ENCODE measurements at places on chromosomes 13 and 19.

DNA sequence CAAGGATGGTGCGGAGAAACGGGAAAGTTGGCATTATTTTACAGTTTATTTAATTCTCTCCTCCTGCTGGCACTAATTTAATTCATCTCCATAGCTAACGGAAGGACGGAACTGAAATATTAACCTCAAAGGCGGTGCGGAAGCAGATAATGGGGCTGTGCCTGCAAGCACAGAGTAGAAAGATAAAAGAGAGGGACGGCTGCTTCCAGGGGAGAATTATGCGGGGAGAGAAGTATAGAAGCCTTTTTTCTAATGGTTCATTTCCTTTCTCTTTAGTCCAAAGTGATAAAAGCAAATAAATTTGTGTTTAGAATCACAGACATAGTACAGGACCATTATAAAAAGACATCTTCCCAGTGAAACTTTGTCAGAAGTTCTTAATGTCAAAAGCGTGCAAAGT lies 34.5 kb upstream of the UQCRFS1 start:
- no peak for DNase-seq
- no peak overlapping the region for H3K4me3 ChIP-seq
- peaks cover 5% of the 10 kb centered on the region for H3K36me3 ChIP-seq

DNA sequence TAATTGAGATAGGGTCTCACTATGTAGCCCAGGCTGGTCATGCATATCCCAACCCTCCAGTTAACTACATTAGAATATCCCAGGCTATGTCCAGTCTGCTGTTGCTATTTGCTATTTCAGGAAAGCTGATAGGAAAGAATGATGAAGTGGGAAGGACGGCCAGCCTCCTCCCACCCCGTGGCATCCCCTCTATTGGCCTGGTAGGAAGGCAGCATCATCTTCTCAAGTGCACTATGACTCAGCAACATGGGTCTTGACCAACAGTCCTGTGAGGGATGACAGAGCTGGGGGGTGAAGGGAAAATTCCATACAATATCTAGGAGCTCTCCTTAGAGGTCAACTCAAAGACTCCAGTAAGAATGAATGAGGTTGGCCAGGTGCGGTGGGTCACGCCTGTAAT lies 48.0 kb upstream of the ABCC4 start:
- peaks cover 16% of the 10 kb centered on the region for H3K27me3 ChIP-seq
- DNase-seq = no peak
- no peaks in the 10 kb centered on the region for H3K4me1 ChIP-seq

DNA sequence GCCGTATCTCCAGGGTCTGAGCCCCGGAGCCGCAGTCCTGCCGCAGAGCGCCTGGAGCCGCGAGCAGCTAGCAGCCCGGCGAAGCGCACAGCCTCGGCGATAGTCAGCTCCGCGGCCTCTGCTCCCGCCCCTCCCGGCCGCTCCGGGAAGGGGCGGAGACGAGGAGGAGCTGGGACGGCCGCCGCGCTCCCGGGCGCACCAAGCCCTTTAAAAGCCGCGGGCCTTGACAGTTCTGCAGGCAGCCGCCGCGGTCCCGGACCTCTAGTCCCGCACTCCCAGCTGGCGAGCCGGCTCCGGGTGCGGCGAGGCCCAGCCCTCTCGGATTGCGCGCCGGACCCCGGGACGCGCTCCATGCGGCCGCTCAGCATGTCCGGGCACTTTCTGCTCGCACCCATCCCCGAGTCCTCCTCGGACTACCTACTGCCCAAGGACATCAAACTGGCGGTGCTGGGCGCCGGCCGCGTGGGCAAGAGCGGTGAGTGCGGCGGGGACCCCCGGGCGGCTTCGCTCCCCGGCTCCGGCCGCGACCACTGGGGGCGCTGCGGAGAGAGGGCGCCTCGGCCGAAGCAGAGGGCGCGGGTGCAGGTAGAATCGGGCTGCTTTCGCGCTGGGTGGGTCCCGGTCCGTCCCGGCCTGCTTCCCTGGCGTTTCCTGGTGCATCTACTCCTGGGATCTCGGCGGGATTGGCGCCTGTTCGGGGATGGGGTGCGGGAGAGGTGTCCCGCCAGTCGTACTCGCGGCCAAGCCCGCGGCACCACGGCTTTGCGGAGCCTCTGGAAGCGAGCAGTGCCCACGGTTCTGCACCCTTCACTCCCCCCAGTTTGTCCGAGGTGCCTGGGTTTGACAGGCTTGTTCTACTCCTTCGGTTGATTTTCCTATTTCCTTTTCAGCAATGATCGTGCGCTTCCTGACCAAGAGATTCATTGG lies at the start of gene RASL11A:
RASL11A (plus strand) TSS at position 237 of the 927 bp plus-strand sequence; CDS start at position 352, 115 bp downstream.
- peaks cover 38% of the 10 kb centered on the region for H3K27me3 ChIP-seq
- peak; percentile 60 for DNase-seq
- H3K27ac ChIP-seq = peak within 1 kb of the TSS; percentile 82
- H3K4me1 ChIP-seq = peaks cover 15% of the 10 kb centered on the region
- peak within 1 kb of the TSS; percentile 90 for H3K4me3 ChIP-seq
- H3K36me3 ChIP-seq = peaks cover 2% of the 10 kb centered on the region

DNA sequence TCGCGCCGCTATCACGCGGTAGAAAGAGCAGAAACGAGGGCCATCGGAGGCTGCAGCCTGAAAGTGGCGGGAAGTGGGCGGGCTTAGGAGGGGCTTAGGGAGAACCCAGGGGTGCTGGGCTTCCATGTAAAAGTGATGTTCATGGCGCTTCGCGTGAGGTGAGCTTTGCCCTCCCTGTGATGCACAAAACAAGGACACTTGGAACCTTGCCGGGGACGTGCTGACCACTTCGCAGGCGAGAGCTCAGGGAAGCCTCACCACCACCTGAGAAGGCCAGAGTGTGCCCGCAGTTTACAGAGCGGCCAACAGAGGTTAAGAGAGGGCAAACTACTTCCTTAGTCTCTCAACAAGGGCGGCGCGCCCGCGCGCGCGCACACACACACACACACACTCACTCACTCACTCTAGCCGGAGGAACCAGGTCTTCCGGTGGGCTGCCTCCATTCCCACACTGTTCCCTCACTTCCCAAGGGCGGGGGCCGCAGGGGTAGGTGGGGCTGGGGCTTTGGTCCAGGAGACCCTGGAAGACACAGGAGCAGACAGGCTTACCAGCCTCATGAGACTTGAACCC lies 651 bp downstream of the GAPDHS start:
- peaks cover 13% of the 10 kb centered on the region for H3K4me1 ChIP-seq
- peak overlapping the region; percentile 78 for H3K4me3 ChIP-seq
- no peak for DNase-seq

DNA sequence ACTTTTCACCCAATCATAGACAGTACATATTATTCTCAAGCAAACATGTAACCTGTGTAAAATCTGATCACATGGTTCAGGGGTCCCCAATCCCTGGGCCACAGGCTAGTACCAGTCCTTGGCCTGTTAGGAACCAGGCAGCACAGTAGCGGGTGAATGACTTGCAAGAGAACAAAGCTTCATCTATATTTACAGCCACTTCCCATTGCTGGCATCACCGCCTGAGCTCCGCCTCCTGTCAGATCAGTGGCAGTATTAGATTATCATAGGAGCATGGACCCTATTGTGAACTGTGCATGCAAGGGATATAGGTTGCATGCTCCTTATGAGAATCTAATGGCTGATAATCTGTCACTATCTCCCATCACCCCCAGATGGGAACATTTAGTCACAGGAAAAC lies 133.1 kb downstream of the MAB21L1 start:
- H3K4me3 ChIP-seq = no peak overlapping the region
- no peaks in the 10 kb centered on the region for H3K4me1 ChIP-seq
- no peaks in the 10 kb centered on the region for H3K27me3 ChIP-seq

DNA sequence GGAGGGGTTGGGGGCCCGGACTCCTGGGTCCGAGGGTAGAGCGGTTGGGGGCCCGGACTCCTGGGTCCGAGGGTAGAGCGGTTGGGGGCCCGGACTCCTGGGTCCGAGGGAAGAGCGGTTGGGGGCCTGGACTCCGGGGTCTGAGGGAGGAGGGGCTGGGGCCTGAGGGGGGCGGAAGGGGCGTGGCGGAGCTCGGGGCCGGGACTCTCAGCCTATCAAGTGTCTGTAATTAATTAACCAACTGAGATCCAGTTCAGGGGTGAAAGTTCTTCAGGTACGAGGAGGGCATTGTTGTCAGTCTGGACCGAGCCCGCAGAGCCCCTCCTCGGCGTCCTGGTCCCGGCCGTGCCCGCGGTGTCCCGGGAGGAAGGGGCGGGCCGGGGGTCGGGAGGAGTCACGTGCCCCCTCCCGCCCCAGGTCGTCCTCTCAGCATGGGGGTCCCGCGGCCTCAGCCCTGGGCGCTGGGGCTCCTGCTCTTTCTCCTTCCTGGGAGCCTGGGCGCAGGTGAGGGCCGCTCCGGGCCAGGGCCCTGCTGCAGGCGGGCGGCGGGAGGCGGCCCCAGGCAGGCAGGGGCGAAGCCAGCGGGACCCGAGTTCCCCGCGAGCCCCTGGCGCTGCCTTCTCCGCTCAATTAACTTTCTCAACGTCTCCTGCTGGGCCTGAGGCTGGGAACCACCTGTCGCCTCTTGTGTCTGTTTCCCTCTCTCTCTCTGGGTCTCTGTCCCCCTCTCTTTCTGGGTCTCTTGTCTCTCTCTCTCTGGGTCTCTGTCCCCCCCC lies 697 bp downstream of the FCGRT start:
- H3K27me3 ChIP-seq = no peaks in the 10 kb centered on the region
- no peak for DNase-seq
- peak overlapping the region; percentile 85 for H3K27ac ChIP-seq
- H3K4me1 ChIP-seq = peaks cover 27% of the 10 kb centered on the region
- H3K36me3 ChIP-seq = no peaks in the 10 kb centered on the region
- H3K4me3 ChIP-seq = peak overlapping the region; percentile 89

GRCh38 chr13:89322466-89322865 lies 1651.3 kb downstream of the SLITRK5 start:
- no peak overlapping the region for H3K27ac ChIP-seq
- H3K27me3 ChIP-seq = no peaks in the 10 kb centered on the region
- no peaks in the 10 kb centered on the region for H3K4me1 ChIP-seq
- no peak for DNase-seq
- no peaks in the 10 kb centered on the region for H3K36me3 ChIP-seq

DNA sequence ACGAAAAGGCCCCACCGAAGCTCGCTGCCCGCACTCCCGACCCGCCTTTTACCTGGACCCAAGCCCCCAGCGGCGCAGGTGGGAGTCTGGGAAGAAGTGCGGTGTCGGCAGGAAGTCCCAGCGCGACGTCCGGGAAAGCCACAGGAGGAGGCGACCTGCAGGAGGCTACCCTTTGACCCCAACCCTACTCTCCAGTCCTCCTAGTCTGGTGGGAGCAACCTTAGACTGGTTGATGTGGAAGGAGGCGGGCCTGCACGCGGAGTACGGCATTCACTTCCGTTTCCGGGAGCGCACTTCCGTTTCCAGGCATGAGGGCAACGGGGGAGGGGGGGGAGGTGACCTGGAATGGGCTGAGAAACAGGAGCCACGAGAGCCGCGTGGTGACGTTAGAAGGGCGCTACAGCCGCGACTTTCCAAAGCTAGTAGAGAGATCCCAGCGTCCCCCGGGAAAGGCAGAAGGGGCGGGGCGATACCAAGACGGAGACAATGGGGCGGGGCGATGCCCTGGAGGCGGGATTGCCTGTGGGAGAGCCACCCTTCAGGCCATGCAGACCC lies 28.5 kb downstream of the ZNF266 start:
- no peaks in the 10 kb centered on the region for H3K36me3 ChIP-seq
- DNase-seq = no peak
- no peak overlapping the region for H3K27ac ChIP-seq
- no peaks in the 10 kb centered on the region for H3K4me1 ChIP-seq
- H3K27me3 ChIP-seq = no peaks in the 10 kb centered on the region

GRCh38 chr13:39410096-39410901 lies 192.7 kb downstream of the LHFPL6 start:
- H3K36me3 ChIP-seq = no peaks in the 10 kb centered on the region
- H3K4me3 ChIP-seq = no peak overlapping the region
- H3K27ac ChIP-seq = no peak overlapping the region
- H3K4me1 ChIP-seq = no peaks in the 10 kb centered on the region

DNA sequence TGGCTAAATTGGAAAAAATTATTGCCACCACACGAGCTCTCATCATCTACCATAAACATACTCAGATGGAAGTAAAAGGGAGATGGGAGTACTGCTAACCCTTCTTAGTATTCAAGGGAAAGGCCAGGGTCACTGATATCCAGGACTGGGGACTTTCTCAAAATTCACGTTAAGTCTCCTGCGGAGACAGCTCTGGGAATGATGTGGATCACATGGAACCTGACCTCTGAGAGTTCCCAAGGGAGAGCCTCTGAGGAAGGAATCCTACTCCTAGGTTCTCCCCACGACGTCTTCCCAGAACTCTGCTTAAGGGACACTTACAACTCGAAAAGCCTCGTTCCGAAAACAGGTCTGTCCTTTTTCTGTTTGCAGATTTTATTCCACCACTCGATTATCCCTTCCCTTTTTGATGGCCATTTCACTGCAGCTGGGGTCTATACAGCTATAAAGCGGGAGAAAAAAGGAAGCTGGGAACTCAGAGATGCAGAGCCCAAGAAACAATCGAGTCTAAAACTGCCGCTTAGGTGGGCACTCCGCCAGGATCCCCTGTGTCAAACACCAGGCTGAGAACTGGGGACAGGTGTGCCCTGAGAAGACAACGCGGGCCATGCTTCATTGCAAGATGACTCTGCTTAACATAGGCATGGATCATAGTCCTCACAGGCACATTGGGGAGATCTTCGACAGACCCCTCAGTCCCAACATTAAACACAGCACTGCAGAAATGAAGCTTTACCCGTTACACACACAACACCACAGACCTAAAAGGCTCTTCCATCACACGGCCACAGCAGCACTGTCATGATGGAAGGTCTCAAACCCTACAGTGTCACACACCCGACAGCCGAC lies 823 bp upstream of the ZNF567 start:
- H3K27me3 ChIP-seq = no peaks in the 10 kb centered on the region
- peaks cover 11% of the 10 kb centered on the region for H3K36me3 ChIP-seq
- H3K4me3 ChIP-seq = peak overlapping the region; percentile 98
- H3K27ac ChIP-seq = peak overlapping the region; percentile 93
- H3K4me1 ChIP-seq = peaks cover 27% of the 10 kb centered on the region

- H3K4me3 ChIP-seq = no peak overlapping the region
- H3K27me3 ChIP-seq = no peaks in the 10 kb centered on the region
- H3K27ac ChIP-seq = no peak overlapping the region
- no peaks in the 10 kb centered on the region for H3K4me1 ChIP-seq
Measured at GRCh38 chr13:86813198-86813597, 858.0 kb upstream of the SLITRK5 start.

GRCh38 chr13:36945078-36945477 lies 25.0 kb upstream of the SMAD9 start:
- H3K4me3 ChIP-seq = no peak overlapping the region
- no peak overlapping the region for H3K27ac ChIP-seq

- no peak for DNase-seq
- no peak overlapping the region for H3K4me3 ChIP-seq
- no peaks in the 10 kb centered on the region for H3K27me3 ChIP-seq
- H3K4me1 ChIP-seq = no peaks in the 10 kb centered on the region
Measured at GRCh38 chr13:97401421-97401820, 32.5 kb upstream of the RAP2A start.
